ENCODE measurements at places on chromosomes 5 and 9.

- peaks cover 3% of the 10 kb centered on the region for H3K27me3 ChIP-seq
- H3K27ac ChIP-seq, result no peak overlapping the region
- H3K4me1 ChIP-seq, result no peaks in the 10 kb centered on the region
- DNase-seq, result no peak
- no peaks in the 10 kb centered on the region for H3K36me3 ChIP-seq
Observed at GRCh38 chr9:126636983-126637798, 23.5 kb downstream of the LMX1B start.

DNA sequence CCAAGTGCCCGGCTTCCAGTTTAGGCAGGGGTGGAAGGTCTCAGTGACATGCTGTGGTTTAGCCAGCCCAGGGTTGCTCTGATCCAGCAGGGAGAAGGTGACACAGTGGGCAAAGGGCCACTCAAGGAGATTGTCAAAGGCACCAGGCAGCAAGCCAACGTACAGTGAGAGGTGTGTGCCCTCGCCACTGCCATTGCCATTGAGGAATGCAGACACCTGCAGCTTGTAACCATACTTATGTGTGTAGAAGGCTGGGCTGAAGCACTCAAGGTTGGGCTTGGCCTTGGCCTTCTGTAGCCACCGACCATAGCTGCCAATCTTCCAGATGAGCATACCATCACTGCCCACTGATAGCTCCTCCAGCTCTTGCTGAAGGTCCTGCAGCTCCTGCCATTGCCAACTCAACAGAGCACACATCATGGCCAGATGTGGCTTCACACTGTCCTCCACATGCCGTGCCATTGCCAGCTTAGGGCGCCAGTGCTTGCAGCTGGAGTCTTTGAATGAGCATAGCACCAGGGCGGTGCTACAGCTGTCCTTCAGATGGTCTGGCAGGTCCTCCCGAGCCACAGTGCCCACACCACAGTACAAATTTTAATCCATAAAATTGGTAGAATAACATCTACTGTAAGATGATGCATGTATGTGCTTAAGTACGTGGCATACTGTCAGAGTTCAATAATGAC, 59.7 kb upstream of the HMHB1 start:
- H3K4me3 ChIP-seq, result no peak overlapping the region
- H3K27me3 ChIP-seq, result no peaks in the 10 kb centered on the region
- H3K4me1 ChIP-seq, result no peaks in the 10 kb centered on the region

GRCh38 chr5:152462021-152462721, 57.1 kb upstream of the NMUR2 start:
- H3K4me1 ChIP-seq, result no peaks in the 10 kb centered on the region
- H3K27ac ChIP-seq, result no peak overlapping the region
- no peak for DNase-seq

DNA sequence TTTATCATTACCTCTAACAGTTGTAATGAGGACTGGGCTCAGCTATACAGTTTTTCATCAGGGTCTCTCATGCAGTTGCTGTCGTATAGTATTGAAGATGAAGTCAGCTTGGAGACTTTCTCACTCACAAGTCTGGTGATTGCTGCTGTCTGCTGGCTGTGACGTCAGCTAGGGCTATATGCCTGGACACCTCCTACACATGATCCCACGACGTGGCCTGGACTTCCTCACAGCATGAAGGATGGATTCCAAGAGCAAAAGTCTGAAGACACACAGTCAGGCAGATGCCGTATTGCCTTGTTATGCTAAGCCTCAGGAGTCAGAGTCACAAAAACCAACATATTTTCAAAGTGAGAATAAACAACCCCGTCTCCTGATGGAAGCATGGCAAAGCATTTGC, 193.3 kb downstream of the LURAP1L start:
- DNase-seq, result no peak
- H3K27ac ChIP-seq, result no peak overlapping the region
- no peaks in the 10 kb centered on the region for H3K27me3 ChIP-seq
- no peak overlapping the region for H3K4me3 ChIP-seq
- peaks cover 6% of the 10 kb centered on the region for H3K4me1 ChIP-seq
